ENCODE measurements at places on chromosomes 2 and 18.

DNA sequence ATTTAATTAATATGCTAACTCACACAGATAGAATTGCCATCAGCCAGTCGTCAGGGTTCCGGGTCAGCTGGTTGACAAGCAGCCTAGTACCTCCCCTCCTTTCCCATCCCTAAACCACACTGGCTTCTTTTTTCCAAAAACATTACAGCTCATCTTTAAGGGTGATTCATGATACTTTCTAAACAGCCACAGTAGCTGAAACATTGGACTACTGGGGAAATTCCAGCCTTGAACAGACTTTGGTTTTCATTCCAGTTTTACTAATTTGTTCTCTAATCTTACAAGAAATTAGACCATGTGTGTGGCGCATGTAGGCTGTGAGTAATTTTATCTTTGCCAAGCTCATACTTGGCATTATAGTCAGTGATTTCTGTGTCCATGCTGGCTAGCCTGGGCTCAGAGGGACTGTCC, 110.8 kb downstream of the FMNL2 start:
- DNase-seq = no peak

DNA sequence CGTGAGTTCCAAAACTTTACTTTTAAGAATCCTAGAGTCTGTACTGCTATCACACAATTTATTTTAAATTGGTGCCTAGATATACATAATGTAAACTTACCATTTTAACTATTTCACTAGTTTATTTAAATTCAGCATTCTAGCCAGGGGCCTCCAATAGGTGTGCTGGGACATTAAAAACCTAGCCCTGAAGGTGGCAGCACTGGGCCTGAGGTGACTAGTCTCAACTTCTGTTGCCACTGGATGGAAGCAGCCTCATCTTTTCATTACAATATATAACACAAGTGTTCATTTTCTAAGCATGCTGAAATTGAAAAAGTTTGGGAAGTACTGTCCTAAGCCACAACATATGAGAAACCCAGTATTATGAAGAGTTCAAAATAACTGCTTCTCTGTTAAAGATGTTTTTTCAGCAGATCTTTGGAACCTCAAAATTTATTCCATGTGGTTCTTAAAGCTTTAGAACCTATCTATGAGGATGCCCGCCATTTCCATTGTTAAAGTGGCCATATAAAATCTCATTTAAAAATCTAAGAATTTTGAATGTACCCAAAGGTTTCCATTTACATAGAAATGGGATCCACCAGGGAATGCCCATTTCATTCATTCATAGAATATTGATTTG, 2.9 kb upstream of the RBBP8 start:
- DNase-seq = peak; percentile 48

- DNase-seq = no peak
These were observed 104.5 kb downstream of the EPHA4 start for GRCh38 chr2:221467610-221468009.

DNA sequence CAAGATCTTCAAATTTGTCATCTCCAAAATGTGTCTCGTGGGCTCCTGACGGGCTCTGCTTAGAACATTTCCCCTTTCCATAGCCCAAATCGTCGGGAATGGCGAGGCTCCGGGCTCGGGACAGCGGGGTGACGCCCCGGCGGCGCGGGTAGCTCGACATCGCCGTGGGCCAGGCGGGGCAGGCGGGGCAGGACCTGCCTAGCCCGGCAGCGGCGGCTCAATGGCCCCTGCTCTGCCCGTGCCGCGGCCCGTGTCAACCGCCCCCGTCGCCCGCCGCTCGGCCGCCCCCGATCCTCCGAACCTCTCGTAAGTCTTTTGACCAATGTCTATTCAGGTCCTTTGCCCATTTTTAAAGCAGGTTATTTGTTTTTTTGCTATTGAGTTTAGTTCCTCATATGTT, 111.2 kb downstream of the PMAIP1 start:
- no peak for DNase-seq

GRCh38 chr2:177606636-177607035, 214.1 kb downstream of the AGPS start:
- DNase-seq = no peak

- DNase-seq = no peak
These were observed 643.0 kb upstream of the FAM98A start for GRCh38 chr2:34241905-34242762.

GRCh38 chr2:41042343-41042742, 590.5 kb upstream of the SLC8A1 start:
- no peak for DNase-seq

DNA sequence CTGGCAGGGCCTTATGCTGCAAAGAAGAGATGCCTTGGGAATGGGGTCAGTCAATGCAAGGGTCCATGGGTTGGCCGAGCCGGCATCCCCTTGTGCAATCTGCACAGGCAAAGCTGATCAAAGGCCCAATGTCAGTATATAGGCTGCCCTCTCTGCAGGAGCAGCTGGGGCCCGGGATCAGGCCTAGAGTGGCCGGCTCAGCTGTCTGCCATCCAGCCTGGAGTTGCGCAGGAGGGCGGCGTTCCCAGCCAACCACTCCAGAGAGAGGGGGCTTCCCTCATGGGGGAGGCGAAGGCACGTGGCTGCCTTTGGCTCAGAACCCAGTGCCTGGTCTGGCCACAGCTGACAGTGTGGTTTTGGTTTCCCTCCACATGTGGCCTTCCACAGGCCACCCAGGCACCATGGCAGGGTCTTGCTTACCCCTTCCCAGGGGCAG, 3.9 kb downstream of the INPP5D start:
- no peak for DNase-seq

GRCh38 chr2:2941205-2941604, 436.4 kb downstream of the EIPR1 start:
- DNase-seq = no peak

DNA sequence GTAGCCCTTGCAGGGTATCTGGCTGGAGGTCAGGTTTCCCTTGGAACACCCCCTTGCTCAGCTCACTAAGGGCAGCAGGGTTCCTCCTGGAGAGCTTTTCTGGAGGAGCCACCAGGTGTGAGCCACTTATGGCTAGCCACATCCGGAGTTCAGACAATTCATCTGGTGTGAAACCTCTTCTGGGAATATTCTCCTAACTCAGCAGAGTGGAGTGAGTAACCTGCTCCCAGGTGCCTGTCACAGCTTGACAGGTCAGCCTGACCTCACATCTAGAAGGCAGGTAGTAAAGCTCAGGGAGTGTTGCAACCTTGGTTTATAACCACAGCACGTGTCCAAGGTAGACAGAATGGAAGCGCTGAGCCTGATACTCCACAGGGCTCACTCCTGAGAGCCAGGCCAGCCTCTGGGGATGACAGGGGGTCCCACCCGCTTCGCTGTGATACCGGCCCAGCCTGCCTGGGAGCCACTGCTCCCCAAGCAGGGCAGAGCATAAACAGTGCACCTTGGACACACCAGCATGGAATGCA, 62.6 kb upstream of the TGFA start:
- DNase-seq = no peak

DNA sequence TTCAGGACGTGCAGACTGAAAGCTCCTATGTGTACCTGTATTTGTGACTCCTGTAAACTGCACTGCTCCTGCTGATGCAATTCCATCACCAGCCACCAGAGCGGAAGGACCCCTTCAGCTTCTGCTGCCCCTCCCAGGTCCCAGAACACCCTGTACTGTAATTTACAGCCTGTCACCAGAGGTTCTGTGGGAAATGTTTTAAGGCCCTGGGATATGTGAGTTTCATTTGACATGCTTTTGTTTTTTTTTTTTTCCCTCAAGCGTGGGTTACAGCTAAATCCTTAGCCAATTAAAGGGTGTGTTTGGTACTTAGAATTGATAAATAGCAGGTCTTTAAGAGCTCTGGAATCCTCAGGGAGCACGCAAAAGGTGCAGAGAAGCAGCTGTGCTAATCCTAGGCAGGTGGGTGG, 79.4 kb downstream of the KCTD1 start:
- DNase-seq = no peak

DNA sequence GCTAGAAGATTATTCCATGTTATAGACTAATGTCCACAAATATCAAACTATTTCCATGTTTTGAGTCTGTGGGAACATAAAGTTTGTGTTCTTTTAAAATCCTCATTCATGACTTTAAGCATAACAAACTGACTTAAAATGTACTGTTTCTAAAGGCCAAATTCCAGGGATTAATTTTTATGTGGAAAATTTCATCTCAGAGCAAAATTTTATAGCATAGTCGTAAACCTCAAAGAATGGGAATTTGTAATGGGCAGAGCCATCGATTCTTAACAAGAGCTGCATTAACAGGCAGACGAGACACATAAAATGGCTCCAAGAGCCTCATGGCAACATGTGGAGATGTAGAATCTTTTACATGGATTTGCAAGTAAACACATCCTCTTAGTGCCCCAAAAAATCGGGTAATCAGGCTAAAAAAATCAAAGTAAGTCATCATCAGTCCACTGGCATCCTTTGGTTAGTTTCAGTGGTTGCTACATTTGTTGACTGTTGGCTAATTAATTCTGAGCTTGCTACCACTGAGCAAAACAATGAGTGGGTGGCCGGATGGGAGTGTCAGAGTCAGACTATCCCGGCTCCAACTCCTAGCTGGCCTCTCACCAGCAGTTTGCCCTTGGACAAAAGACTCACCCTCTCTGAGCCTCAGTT, 119.6 kb downstream of the FAM210A start:
- DNase-seq = no peak

- no peak for DNase-seq
These were observed 13.5 kb downstream of the STK39 start for GRCh38 chr2:168233726-168234406.

DNA sequence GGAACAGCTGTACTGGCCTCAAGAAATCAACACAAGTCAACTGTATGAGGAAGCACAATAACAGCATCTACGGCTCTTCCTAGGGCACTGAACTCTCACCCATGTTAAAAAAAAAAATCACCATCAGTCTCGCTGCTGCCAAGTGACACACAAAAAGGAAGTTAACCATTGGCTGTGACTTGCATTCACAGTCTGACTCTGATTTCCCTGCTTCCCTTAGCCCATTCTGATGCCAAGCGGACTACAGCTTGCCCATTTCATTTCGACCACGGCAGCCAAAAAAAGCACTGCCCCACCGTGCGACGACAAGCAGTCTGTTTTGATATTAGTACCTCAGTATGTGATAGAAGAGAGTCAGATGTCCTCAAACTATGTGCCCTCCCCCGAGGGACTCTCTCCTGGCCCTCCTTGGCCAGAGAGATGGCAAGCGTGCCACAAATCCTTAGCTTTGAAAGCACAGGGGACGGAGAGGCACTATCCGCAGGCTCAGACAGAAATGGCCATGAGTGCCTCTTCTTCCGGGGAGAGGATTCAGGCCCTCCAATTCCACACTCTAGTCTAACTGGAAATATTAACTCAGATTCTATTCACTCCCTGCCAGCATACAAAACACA, 250.0 kb downstream of the TCF4 start:
- DNase-seq = no peak

DNA sequence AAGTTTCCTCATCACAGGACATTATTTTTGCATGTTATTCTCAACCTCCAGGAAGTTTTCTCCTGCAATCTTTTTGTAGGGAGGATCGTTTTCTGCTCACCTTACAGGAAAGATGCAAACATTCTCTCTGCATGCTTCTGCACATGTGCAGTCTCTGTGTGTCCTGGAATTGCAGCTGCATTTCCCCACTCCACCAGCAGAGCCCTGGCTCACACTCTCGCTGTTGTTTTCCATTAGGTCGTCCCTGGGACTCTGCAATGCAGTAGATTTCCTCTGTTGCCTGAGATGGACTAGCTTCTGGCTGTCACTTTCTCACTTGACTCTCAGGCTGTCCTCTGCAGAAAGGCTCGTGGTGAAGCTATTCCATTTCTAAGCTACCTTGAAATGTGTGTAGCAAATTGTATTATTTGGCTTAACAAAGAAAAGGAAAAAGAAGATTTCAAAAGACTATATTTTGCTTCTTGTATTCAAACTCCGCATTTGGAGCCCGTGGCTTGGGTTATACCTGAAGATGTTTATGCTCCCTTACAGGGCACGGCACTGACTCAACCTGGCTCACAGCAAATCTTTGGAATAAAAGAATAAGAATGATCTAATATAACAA, 346.7 kb downstream of the RAD51AP2 start:
- no peak for DNase-seq

DNA sequence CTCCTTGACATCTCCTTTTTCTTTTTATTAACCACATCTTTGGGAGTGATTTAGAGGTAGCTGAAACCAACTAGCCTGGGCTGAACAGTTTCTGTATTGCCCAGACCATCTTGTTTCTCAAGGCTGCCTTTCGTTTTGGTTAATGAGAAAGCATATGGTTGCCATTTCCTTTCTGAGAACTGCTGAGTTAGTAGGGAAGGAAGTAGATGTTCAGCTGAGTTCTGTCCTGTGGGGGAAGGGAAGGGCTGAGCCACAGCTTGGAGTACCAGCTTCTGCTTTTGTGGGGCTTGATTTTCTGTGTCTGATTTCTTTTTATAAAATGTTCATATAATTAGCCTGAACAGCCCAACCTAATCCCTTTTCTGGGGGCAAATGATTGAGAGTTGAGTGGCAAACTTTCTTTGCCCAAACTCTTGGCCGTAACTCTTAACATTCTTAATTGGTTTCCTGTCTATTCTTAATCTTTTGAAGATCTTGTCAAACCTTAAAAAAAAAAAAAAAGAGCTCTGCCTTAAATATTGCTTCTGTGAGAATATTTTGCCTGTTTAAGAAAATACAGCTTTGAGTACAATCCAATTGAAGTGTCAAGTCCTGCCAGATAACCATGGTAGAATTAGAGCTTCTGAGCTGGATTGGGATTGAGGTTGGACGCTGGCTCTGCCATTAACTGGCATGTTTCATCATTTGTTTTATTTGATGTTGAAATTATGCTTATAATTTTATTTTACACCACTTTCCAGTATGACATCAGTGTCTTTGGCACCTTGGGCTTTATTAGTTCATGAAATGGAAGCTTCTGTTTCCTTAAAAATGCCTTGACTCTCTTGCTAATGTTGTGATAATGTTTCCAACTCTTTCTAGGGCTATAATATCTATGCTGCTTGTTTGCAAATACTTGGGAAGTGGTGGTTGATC, 1.9 kb upstream of the NABP1 start:
- peak; percentile 35 for DNase-seq

GRCh38 chr2:19409046-19409445, 50.6 kb upstream of the OSR1 start:
- DNase-seq = no peak

- no peak for DNase-seq
These were observed 113.7 kb downstream of the SPOPL start for GRCh38 chr2:138615257-138615656.

- DNase-seq = no peak
These were observed 104.6 kb upstream of the CTDP1 start for GRCh38 chr18:79574938-79575525.

DNA sequence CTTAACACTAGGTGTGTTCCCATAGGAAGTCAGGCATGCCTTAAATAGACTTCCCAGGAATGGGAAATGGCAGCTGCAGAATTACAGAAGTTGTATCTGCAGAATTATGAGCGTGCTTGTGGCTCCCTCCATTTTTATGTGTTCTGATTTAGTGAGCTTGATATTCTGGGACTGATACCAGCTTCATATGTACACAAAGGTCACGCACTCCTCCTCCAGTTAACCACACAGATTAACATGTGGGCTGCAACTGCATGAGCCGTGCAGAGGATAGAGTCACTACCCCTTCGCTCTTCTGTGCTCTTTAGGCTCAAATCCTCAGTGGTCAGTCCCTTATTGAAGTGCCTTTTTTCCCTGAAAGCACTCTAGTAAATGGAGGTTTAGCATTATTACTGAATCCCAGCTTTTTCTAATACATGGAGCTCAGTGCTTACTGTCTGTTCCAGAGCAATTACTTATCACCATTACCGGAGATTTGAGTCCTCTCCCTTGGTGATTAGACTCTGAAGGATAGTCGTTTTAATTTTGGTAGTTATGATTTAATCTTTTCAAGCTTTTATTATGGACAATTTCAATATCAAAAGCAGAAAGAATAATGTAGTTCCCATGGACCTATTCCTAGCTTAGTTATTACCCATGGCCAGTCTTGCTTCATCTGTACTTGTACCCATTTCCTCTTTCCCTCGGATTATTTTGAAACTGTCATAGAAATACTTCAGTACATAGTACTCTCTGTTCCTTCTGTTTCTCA, 238.3 kb downstream of the PRKCE start:
- DNase-seq = no peak
